ENCODE measurements at places on chromosomes 12 and 14.

- DNase-seq: no peak
These were observed 17.3 kb downstream of the KITLG start for GRCh38 chr12:88562846-88563582.

DNA sequence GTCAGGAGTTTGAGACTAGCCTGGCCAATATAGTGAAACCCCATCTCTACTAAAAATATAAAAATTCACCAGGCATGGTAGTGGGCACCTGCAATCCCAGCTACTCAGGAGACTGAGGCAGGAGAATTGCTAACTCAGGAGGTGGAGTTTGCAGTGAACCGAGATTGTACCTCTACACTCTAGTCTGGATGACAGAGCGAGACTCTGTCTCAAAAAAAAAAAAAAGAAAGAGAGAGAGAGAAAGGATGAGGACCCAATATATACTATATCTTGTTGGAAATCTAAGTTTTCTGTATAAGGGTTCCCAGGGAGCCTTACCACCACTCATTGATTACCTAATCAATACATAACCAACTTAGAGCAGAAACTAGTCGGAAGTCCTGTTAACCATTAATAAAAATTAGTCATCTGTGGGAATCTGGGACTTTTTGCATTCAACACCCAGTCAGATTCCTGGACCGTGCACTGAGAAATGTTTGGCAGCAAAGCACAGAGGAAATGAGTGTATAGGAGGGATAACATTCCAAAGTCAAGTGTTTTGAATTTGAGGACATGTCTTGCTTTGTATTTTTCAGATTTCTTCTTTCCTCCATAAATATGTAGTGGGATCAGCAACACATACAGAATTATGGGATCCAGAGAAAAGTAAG is 44.8 kb upstream of the NR2C1 start:
- no peak for DNase-seq

GRCh38 chr12:14959126-14959440 is 2.3 kb downstream of the ARHGDIB start:
- DNase-seq: no peak

DNA sequence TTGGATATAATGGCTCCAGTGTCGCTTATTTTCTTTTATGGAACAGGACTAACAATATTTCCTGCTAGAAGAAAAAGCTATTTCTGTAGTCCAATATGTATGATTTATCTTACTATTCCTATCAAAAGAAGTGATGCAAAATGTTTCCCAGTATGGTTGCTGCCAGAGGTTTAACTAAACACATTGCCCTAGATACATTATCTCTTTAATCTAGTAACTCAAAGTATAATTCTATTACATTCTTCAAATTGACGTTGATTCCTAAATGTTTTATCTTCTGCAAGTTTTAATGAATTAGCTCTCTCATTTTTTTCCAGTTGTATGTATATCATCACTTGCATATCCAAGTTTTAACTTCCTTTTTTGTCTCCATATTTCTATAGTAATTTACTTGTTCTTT is 28.2 kb downstream of the GYS2 start:
- DNase-seq: no peak

GRCh38 chr14:96177766-96178375 is 26.8 kb upstream of the BDKRB2 start:
- no peak for DNase-seq

- DNase-seq: no peak
These were observed 58.9 kb upstream of the KITLG start for GRCh38 chr12:88638966-88639760.

DNA sequence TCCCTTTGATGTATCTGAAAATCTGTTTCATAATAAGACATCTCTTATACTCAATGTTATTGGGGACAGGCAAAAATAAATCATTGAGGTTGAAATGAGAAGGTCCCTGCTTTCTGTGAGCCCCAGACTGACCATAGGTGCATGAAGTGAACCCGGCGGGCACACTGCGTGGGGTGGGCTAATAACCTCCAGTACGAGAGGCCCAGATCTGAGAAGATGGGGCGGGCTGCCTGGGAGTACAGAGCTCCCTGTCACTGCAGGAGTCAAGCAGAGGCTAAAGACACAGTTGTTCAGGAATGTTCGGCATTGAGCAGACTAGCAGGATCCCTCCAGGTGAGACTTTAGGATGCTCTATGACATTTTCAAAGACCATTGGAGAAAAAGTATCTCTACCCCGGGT is 244.6 kb downstream of the CHST11 start:
- no peak for DNase-seq

DNA sequence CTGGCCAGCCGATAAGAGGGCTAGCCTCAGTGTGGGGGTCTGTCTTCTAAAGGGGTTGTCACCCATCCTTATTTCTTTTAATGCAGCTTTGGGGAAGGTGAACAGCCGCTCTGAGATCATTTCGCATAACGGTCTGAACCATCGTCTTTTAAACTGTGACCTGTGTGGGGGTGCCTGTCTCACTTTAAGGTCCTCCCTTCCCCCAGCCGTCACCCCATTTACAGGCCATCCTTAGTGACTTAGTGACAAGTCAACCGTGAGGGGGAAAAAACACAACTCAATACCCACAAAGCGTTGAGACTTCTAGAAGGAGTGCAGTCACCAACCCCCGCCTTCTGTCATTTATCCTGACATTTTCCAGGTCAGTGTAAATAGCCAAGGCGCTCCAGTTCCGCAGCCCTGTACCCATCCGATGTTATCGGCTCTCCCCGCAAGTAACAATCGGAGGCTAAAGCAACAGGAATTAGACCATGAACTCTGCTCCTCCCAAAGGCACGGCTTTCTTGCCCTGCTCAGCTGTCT is 505 bp upstream of the DENND5B start:
- DNase-seq: no peak

DNA sequence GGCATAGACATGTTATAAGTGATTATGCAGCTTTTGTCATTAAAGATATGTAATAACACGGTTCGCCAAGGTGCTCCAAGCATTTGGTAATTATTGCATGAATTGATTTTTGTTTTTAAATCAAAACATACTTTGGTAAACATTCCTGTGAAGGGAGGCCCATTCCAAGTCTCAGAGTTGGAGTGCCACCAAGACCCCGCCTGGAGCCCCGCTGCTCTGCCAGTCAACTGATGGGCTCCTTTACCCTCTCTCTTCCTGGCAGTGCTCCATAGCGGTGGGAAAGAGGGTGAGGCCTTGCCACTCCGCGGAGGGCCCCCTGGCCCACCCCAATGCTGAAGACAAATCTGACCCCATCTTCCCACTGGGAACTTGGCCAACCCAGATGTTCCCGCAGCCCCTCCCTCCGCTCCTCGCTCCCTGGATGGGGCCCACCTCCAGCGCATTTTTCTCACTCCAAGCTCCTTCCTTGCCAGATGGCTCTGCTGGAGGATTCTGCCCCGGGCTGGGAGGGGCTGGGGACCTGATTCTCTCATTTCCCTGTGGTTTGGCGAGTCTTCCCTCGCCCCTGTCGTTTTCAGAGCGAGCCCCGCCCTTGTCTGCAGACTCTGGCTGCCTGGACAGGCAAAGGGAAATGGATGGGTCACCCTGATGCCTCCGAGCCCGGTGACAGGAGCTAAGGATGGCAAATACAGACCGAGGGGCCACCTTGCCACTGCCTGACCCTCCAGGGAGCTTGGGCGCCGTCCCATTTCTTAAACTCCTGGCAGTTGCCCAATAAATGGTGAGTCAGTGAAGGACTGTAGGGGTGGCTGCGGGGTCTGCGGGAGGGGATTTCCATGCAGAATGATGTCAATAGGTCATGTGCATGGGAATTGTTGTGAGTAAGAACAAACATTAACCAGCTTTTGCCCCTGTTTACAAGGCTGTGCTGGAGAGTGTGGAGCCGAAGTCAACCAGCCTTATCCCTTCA is 9.2 kb upstream of the PAPLN start:
- no peak for DNase-seq

DNA sequence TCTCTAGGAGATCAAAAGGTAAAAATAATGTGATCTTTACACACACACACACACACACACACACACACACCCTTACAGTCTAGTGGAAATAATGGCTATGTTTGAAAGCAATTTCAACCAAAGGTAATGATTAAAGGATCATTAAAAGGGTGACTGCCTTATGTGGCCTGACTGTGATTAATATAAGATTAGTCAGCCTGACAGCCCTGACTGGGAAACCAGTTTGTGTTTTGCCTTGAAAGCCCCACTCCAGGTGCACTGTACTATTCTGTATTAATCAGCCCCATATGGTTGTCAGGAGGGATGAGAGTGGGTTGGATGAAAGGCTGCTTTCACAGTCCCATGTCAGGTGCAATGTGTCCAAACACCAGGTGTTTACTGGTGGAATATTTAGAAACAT is 10.5 kb downstream of the RASSF9 start:
- DNase-seq: no peak

- DNase-seq: no peak
These were observed 2.0 kb upstream of the FKBP11 start for GRCh38 chr12:48927261-48927660.

- no peak for DNase-seq
These were observed 51.4 kb downstream of the FBXW8 start for GRCh38 chr12:116962197-116962596.
